Activated naive CD8-positive, alpha-beta T cell treated with anti-CD3 and anti-CD28 coated beads for 36 hours (primary cell): ENCODE measurements at places on chromosomes 6 and 20. TPM values are rescaled to one million over a fixed set of nuclear protein-coding genes. Genes with fewer than 3 reads are reported as not detected.

Gene PEX7
- total RNA-seq, result 6.1 TPM

Gene FKBP1C
- 1.5 TPM for total RNA-seq

Gene INSM1
- total RNA-seq, result 0.19 TPM

DNA sequence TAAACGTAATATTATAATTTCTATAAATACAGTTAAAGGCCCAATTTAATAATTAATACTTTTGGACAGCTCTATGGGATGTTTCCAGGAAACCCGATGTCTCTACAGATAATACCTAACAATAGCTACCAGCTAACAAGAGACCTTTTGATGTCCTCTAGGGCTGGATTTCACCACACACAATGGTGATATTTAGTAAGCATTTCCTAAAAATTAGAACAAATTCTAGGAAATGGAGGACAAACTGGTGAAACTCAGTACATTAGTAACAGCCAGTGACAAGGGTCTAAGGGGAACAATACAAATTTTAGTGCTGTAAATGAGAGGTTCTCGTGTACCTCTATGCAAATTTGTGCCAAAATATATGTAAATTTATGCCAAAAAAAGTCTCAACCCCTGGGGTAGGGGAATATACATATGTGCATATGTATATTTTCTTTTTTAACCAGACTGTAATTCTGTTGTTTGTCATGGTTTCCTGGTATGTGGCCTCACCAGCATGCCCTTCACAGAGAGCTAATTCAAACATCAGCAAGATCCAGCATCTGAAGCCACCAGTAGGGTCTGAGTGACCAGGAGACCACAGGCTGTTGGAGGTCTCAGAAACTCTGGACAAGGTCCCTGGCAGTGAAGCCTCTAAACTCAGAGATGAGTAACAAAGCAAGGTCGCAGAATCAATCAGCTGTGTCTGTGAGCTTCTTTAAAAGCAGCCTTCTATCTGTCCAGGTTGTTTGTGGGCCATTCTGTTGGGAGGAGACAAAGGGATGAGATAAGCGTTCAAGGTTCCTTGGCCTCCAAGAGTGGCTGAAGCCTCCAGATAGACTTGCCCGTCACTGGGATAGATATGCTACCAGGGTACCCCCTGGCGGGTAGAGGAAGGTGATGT lies 235.1 kb upstream of the RREB1 start:
- DNase-seq, result no peak

DNA sequence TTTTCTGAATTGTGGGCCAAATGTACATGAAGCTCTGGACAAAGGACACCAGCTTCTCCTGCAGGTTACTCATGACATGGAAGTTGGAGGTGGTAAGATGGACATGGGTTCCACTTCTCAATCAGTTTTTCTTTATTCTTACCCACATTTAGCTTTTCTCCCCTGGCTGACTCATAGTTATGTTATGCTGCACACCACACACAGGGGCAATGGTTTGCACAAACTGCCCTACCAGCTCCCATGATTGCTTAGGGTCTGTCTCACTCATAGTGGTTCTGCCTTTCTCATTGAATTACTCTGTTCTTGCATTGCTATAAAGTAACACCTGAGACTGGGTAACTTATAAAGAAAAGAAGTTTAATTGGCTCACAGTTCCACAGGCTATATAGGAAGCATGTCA lies 4.5 kb upstream of the CD109 start:
- no peak for DNase-seq
